ENCODE measurements at places on chromosomes 7 and 10.

DNA sequence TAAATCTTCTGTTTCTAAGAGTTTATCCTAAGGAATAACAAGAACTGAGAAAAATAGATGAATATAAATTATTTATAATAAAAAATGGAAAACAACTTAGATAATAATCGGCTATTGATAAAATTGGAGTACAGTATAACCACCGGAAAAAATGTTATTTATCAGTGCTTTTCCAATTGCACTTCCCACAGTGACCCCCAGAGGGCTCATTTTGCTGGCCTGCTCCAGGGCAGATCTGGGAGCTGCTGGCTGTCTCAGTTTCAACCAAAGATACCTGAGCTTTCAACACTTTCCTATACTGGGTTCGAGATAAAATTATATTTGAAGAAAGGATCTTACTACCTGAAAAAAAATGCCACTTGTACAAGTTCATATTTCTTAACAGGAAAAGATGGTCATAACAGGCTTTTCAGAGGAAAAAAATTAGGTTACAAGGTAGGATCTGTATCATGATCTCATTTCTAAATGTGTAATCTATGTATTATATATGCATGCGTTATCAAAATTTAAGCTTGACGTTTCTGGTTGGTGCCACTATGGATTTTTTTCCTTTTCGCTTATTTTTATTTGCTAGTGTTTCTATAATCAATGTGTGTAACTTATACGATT lies 165.7 kb downstream of the NPSR1 start:
- DNase-seq = no peak

GRCh38 chr7:142088022-142088714 lies 23.4 kb upstream of the MGAM2 start:
- no peak for DNase-seq

GRCh38 chr7:144547888-144548287 lies 144.4 kb upstream of the NOBOX start:
- DNase-seq = no peak

DNA sequence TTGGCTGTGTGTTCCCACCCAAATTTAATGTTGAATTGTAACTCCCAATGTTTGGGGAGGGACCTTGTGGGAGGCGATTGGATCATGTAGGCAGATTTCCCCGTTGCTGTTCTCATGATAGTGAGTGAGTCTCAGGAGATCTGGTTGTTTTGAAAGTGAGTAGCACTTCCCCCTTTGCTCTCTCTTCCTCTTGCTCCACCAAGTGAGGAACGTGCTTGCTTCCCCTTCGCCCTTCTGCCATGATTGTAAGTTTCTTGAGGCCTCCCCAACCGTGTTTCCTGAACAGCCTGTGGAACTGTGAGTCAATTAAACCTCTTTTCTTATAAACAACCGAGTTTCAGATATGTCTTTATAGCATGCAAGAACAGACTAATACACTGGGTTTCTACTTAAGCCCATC lies 176.3 kb downstream of the CDK14 start:
- DNase-seq = no peak

GRCh38 chr7:113892818-113893217 lies 26.0 kb downstream of the PPP1R3A start:
- no peak for DNase-seq

DNA sequence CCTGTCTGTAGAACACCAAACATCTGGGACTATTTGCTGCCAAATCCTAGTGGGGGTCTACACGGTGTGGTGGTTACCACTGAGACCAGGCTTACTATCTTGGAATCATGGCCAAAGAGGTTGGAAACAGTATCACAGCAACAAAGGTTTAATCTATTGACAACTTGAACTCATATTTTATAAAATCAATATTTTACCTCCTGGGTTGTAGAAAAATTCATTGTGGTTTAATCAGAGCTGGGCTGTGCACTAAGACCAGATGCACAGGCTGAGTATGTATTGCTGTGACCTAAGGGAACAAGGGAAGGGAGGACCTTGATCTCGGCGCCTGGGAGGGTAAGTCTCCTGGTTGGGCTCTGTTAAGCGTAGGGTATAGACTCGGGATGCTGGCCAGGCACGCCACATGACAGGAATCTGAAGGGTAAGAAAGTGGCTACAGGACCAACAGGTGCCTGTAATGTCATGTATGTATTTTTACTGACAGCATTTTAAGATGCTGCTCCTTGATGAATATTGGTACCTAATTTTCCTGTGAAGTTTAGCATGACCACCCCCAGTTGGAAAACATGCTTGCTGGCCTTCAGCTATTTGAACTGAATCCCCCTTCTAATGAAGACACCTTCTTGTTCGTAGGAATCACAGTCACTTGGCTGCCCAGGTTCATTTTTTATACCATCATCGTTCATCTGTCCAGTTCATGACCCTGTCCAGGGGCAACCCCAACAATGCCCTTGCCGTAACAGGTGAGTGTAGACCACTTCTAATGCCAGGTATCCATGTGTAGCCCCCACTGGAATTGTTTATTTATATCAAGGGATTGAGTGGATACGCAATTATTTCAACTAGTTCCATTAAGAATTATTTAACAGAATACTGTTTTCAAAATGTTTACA lies 79.5 kb downstream of the EZH2 start:
- DNase-seq = no peak

DNA sequence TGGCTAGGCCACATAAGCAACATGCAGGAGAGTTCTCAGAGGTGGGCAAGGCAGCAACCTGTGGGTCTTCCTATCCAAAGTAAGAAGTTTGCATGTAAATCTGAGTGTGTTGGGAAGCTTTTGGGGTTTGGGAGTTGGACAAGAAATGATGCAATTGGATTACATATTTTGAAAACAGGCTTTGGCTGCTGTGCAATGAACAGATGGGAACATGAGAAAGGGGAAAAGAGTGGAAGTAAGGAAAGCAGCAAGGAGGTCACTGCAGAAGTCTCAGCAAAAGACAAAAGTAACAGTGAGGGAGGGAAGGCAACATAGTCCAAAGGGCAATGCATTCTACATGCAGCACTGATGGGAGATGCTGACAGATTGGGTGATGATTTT lies 61.1 kb upstream of the C10orf90 start:
- no peak for DNase-seq

DNA sequence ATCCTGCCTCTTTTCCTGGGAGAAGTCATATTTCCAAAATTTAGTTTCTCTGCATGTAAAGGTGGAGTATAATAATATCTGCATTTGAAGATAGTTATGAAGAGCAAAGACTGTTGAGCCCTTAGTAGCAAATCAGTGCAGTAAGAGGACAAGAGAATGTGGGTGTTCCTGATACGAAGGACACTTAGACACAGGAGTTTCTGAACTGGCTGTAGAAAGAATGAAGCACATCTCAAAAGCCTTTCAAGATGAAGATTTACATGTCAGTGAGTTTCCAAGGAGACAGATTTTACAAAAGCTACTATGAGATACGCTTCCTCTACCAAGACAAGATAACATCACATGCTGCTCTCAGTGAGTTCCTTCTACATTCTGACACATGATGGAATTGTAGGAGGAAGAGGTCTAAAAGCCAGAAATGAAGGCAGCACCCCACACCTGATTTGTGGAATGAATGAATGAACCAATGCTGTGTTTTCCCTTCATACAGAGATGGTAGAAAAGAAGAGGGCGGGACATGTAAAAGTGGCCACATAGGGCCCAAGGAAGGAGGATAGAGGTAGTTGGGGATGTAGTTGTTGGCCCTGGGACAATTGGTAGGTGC lies 173.6 kb upstream of the PDE1C start:
- DNase-seq = no peak

Measured in esophagus squamous epithelium (tissue), 5 donors.